ENCODE measurements at places on chromosomes 3 and 15.

- DNase-seq, result no peak
These were observed 141.1 kb downstream of the NR1D2 start for GRCh38 chr3:24086206-24086605.

DNA sequence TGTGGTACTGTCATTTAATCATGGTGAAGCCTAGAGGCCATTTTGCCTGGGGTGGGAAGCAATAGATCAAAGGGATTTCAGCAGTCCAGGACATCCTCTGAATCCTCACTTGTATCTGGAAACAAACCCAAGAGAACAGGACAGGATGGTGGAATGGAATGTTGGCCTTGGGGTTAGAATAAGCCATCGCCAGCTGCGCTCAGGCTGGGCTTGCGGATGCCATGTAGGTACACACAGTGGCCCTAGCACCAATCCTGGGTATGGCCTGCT, 76.5 kb upstream of the ALDH1A3 start:
- DNase-seq, result no peak

DNA sequence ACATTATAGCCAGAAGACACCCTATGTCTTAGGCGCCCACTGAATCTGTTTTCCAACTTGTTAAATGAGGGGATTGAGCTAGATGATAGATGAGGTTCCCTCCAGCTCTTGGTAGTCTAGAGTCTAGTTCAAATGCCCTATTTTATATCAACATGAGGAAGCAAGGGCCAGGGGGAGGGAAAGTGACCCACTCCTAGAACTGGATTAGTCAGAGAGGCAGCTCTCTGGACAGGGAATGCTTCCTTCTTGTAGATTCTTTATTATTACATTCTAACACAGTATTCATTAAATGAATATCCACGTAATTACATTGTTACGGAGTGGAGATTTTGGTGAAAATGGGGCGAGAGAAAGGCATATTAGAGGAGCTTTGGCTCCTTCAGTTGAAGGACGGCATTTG, 89.5 kb downstream of the RAD18 start:
- DNase-seq, result no peak

- no peak for DNase-seq
These were observed 425.8 kb upstream of the MDFIC2 start for GRCh38 chr3:70738291-70738681.

- peak; percentile 2 for DNase-seq
These were observed 94.7 kb downstream of the IL5RA start for GRCh38 chr3:3015185-3016089.

Measured in SHP77 (cell line).